ENCODE measurements at places on chromosomes 5 and 9. TPM values are rescaled to one million over a fixed set of nuclear protein-coding genes. Genes with fewer than 3 reads are reported as not detected.
A peak's percentile ranks its signal among the peaks of the same experiment; 100 is the strongest.

The OBP2B gene
- total RNA-seq = not detected

The INSL4 gene
- total RNA-seq = not detected

The ARL14EPL gene
- total RNA-seq = not detected

The ELL2 gene
- total RNA-seq = 92.5 TPM

The NR4A3 gene
- total RNA-seq = 1.9 TPM

The FBP2 gene
- not detected for total RNA-seq

The PLK2 gene
- 322 TPM for total RNA-seq

The FAM221B gene
- not detected for total RNA-seq

The PCDHGC4 gene
- total RNA-seq = 1.6 TPM

The OGN gene
- not detected for total RNA-seq

- no peaks in the 10 kb centered on the region for H3K4me1 ChIP-seq
- peaks cover 6% of the 10 kb centered on the region for H3K27me3 ChIP-seq
- H3K4me3 ChIP-seq = no peak overlapping the region
- H3K27ac ChIP-seq = no peak overlapping the region
- H3K36me3 ChIP-seq = no peaks in the 10 kb centered on the region
Measured at GRCh38 chr5:36635721-36636390, 29.4 kb downstream of the SLC1A3 start.

DNA sequence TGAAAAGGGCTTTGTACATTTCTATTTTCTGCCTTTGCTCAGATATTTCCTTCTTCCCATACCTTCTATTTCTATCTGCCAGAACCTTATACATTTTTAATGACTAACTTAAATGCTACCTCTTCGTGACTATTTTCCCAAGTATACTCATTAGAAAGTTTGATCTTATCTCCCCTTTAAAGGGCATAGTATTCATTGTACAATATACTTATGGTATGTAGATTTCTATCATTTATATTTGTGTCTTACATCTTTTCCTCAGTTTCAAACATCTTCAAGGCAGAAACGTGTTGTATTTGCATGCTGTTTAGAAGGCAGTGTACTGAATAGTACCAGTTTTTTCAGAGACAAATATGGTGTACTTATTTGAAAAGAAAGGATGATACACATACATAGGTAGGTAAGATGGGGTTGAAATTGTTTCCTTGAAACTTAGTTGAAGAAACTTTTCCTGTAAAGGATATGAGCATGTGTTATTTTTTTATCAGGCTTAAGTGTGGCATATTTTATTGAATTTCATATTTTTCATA, 518.1 kb upstream of the NUDT12 start:
- no peaks in the 10 kb centered on the region for H3K27me3 ChIP-seq
- no peak overlapping the region for H3K4me3 ChIP-seq

DNA sequence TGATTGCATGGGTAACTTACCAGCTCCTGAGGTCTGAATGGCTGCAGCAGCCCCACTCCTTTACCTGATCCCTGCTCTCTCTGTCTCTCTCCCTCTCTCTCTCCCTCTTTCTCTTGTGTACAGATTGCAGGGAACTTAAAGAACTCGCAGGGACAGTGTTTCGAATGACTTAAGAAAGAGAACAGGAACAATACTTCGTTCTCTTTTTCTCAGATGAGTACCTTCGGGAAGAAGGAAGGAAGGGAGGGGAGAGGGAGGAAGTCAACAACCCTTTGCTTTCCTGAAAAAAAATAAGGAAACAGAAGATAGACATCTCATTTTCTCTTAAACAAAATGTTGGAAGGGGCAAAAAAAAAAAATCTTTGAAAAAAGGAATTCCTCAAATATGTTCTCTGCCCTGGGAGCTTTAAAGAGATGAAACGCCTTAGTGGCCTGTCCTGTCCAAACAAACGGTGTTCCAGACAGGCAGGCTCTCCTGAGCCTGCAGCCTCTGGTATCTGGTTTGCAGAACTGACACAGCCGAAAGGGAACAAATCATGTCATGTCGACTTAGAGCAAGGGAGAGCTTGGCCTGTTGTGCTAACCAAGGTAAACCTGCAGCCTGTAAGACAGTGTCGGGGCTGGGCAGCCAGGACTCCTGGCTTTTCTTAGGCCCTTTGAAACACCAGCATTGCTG, at the start of gene ZNF366:
TSS of gene ZNF366 (minus strand) at position 180 of the 676 bp plus-strand sequence. CDS start 45,914 bp downstream, outside the sequence.
- H3K36me3 ChIP-seq = no peaks in the 10 kb centered on the region
- H3K4me1 ChIP-seq = peaks cover 18% of the 10 kb centered on the region
- H3K27me3 ChIP-seq = no peaks in the 10 kb centered on the region
- H3K27ac ChIP-seq = peak within 1 kb of the TSS; percentile 27
- no peak within 1 kb of the TSS for H3K4me3 ChIP-seq
- no peak for DNase-seq

- H3K4me1 ChIP-seq = no peaks in the 10 kb centered on the region
- no peak overlapping the region for H3K27ac ChIP-seq
- H3K27me3 ChIP-seq = peaks cover 47% of the 10 kb centered on the region
- no peaks in the 10 kb centered on the region for H3K36me3 ChIP-seq
- no peak overlapping the region for H3K4me3 ChIP-seq
Measured at GRCh38 chr5:501105-501830, 23.0 kb downstream of the SLC9A3 start.

DNA sequence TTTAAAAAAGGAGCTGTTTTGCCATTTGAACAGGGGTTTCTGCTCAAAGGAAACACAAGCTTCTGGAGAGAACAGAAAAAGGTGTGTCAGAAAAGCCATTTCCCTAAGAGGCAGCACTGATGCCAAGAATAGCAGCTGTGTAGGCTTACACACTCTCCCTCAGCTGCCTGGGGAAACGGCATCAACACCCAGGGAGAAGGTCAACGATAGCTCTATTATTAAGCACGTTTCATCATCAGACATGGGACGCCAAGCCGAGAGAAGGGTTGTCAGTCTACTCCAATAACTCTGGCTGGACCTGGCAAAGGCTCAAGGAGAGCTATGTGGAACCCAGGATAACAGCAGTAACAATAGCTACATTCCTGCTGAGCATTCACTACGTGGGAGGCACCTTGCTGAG, 314.2 kb downstream of the CDK5RAP2 start:
- H3K4me1 ChIP-seq = no peaks in the 10 kb centered on the region
- H3K27ac ChIP-seq = no peak overlapping the region
- no peaks in the 10 kb centered on the region for H3K27me3 ChIP-seq
- DNase-seq = no peak
- no peak overlapping the region for H3K4me3 ChIP-seq

GRCh38 chr5:132492386-132493125, 2.0 kb upstream of the IRF1 start:
- DNase-seq = peak; percentile 52
- H3K27ac ChIP-seq = no peak overlapping the region
- H3K4me1 ChIP-seq = peaks cover 33% of the 10 kb centered on the region
- H3K27me3 ChIP-seq = no peaks in the 10 kb centered on the region
- H3K36me3 ChIP-seq = peaks cover 12% of the 10 kb centered on the region
- no peak overlapping the region for H3K4me3 ChIP-seq

DNA sequence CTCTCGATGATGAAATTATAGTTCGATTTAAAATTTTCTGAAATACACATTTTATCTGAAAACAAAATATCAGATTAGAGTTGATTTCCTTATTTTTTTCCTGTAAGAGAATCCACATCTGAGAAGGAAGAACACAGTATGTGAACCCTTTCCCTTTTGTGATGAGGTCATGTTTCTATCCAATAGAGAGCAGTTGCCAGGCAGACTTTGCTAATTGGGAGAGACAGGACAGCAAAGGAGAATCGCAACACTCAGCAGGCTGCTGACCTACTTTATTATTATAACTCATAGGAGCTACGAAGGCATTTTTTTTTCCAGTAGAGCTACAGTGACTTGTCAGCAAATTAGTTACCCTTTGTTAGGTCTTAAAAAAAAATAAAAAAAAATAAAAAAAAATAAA, 242.1 kb downstream of the HCN1 start:
- H3K36me3 ChIP-seq = no peaks in the 10 kb centered on the region
- no peaks in the 10 kb centered on the region for H3K4me1 ChIP-seq
- no peak overlapping the region for H3K27ac ChIP-seq
- no peak overlapping the region for H3K4me3 ChIP-seq

- H3K27ac ChIP-seq = no peak overlapping the region
- H3K36me3 ChIP-seq = no peaks in the 10 kb centered on the region
- no peak overlapping the region for H3K4me3 ChIP-seq
- H3K4me1 ChIP-seq = no peaks in the 10 kb centered on the region
- DNase-seq = no peak
- H3K27me3 ChIP-seq = no peaks in the 10 kb centered on the region
Measured at GRCh38 chr5:117302473-117302872, 727.9 kb upstream of the SEMA6A start.

- no peaks in the 10 kb centered on the region for H3K27me3 ChIP-seq
- H3K4me3 ChIP-seq = peak overlapping the region; percentile 34
- H3K36me3 ChIP-seq = no peaks in the 10 kb centered on the region
- H3K27ac ChIP-seq = no peak overlapping the region
- H3K4me1 ChIP-seq = peaks cover 3% of the 10 kb centered on the region
Measured at GRCh38 chr5:126869005-126869451, 92.1 kb downstream of the LMNB1 start.

GRCh38 chr9:78221425-78221824, 14.4 kb upstream of the CEP78 start:
- no peak overlapping the region for H3K27ac ChIP-seq
- no peaks in the 10 kb centered on the region for H3K4me1 ChIP-seq
- no peaks in the 10 kb centered on the region for H3K36me3 ChIP-seq
- no peak for DNase-seq
- no peaks in the 10 kb centered on the region for H3K27me3 ChIP-seq

DNA sequence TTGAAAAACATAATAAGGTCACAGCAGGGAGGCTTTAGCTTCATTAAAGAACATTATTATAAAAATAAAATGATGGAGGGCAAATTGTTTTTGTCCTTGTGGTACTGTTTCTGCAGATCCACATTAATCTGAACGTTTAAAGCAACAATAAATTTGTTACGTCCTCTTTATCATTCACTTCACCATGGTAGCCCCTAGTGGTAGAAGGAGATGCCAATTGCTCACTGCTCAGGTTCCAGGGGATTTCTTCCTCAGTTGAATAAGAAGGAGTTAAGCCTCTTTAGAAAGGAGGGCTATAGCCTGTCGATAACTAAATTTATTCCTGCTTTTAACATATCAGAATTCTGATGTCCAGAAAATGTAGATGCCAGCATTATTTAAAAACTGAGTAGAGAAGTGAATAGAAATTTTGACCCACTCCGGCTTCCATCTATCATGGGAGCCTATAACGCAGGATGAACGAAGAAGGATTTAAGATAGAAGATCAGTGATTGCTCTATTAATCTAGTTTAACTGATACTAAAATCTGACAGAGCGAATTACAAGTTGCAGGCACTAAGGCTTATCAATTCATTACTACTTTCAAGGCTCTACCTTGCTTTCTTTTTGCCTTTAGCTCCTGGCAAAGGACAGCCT, 692.3 kb downstream of the PTPRD start:
- no peaks in the 10 kb centered on the region for H3K36me3 ChIP-seq
- no peaks in the 10 kb centered on the region for H3K4me1 ChIP-seq
- H3K27me3 ChIP-seq = no peaks in the 10 kb centered on the region
- no peak overlapping the region for H3K4me3 ChIP-seq

DNA sequence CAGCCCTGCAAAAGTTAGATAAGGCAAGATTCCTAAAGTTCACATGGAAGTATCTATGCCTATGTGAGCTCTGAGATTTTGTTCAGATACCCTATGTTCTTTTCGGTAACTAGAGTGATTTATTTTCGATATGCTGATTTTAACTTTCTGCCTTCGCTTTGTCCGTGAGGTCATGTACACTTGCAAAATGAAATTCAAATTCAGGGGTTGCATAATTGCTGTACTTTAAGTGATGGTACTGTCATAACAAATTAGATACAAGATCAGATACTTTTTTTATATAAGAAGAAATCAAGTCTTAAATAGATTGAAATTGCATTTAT, 350 bp upstream of the ECPAS start:
- H3K4me3 ChIP-seq = peak overlapping the region; percentile 75
- peak overlapping the region; percentile 76 for H3K27ac ChIP-seq
- H3K4me1 ChIP-seq = peaks cover 2% of the 10 kb centered on the region
- DNase-seq = peak; percentile 15

DNA sequence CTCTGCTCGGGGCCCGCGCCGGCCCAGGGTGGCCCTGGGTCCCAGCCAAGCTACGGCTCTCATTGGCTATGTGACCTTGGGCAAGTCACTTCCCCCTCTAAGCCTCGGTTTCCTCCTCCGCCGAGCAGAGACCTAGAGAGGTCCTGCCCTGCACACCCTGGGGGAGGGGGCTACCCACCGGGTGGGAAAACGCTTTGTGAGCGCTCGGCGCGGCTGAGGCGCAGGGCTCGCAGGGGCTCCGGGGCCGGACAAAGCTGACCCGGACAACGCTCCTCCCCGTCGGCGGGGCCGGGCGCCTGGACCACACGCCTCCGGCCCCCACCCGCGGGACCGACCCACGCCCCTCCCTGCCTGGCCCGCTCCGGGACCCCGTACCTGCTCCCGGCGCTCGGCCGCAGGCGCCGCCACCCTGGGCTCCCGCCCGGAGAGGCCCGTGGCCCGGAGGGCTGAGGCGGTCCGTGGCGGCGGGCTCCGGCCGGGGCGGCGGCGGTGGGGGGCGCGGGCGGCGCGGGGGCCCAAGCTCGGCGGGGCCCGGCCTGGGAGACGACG, 85.7 kb upstream of the MELK start:
- H3K4me3 ChIP-seq = peak overlapping the region; percentile 98
- peak overlapping the region; percentile 91 for H3K27ac ChIP-seq
- H3K27me3 ChIP-seq = no peaks in the 10 kb centered on the region
- no peak for DNase-seq
- no peaks in the 10 kb centered on the region for H3K36me3 ChIP-seq

GRCh38 chr5:177154003-177154643, 20.6 kb downstream of the NSD1 start:
- H3K36me3 ChIP-seq = peaks cover 15% of the 10 kb centered on the region
- H3K27ac ChIP-seq = peak overlapping the region; percentile 68
- H3K4me3 ChIP-seq = no peak overlapping the region
- no peaks in the 10 kb centered on the region for H3K27me3 ChIP-seq
- peaks cover 2% of the 10 kb centered on the region for H3K4me1 ChIP-seq

GRCh38 chr9:136312436-136312835, 8.5 kb upstream of the CCDC187 start:
- no peak overlapping the region for H3K27ac ChIP-seq
- DNase-seq = peak; percentile 58
- H3K4me3 ChIP-seq = no peak overlapping the region
- no peaks in the 10 kb centered on the region for H3K36me3 ChIP-seq
- H3K27me3 ChIP-seq = no peaks in the 10 kb centered on the region

- H3K4me3 ChIP-seq = no peak overlapping the region
- peaks cover 14% of the 10 kb centered on the region for H3K4me1 ChIP-seq
- peak; percentile 68 for DNase-seq
- no peaks in the 10 kb centered on the region for H3K36me3 ChIP-seq
Measured at GRCh38 chr9:121372239-121373010, 2.4 kb upstream of the STOM start.

DNA sequence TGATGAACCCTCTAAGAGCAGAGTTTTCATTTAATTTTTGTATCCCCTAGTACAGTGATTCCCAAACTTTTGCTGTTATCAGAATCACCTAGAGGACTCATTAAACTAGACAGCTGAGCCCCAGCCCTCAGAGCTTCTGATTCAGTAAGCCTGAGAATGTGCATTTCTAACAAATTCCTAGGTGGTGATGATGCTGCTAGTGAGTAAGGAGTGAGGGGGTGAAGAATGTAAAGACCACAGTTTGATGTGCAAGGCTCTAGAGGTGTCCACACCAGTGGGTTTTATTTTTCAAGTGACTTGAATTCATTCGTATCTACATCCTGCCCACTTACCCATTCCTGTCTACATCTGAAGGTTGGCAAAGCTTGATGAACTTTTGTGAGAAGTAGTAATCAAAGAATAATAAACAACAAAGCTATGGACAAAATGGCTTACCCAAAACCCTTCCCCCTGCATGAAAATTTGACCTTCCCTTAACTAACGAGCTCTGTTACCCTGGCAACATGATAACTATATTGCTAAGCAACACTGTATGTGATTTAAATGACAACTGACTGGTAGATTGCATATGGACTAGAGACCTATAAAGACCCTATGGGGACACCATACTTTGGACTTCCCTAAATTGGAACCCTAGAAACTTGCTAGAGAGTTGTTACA, 35.2 kb downstream of the DTWD2 start:
- H3K4me1 ChIP-seq = no peaks in the 10 kb centered on the region
- H3K27me3 ChIP-seq = no peaks in the 10 kb centered on the region
- H3K27ac ChIP-seq = no peak overlapping the region
- no peak overlapping the region for H3K4me3 ChIP-seq
- no peaks in the 10 kb centered on the region for H3K36me3 ChIP-seq
- peak; percentile 40 for DNase-seq
